ENCODE measurements at places on chromosomes 5 and 9. TPM values are rescaled to one million over a fixed set of nuclear protein-coding genes. Genes with fewer than 3 reads are reported as not detected.

DNA sequence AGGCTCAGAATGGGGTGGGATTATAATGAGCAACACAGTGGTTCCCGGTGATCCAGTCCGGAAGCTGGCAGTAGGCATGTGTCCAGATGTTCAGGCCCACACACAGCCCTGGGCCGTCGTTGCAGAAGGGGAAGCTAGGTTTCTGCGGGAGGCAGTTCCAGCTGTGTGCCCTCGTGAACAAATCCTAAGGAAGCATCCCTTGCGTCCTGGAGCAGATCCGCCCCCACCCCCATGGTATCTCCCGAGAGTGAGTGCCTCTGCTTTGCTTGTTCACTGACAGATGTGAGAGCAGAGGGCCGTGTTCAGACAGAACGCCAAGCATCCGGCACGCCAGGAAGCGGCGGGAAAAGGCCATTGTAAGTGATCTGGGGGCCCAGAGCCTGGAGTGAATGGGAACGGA, 104.8 kb downstream of the PDE6A start:
- DNase-seq: no peak

DNA sequence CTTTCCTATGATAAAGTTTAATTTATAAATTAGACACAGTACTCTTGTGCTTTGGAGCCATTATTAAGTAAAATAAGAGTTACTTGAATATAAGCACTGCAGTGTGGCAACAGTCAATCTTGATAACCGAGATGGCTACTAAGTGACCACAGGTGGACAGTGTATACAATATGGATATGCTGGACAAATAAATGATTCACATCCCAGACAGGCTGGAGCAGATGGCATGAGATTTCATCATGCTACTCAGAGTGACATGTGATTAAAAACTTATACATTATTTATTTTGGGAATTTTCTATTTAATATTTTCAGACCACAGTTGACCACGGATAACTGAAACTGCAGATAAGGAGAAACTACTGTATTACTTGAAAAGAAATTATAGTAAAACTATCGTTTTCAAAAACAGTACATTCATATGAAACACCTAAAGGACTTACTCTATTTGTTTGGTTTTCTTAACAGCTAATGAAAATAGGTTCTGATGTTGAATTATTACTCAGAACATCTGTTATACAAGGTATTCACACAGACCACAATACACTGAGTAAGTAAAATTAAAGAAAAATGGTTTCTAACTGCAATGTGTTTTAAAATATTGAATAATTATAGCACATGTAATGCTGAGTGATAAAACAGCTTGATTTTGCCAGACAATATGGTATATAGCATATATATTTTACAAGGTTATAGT, 16.0 kb downstream of the LYRM7 start:
- DNase-seq: no peak

- DNase-seq: no peak
These were observed 15.6 kb downstream of the SPARC start for GRCh38 chr5:151670953-151671636.

SPINK13 gene
- total RNA-seq: not detected

IQGAP2 gene
- total RNA-seq: 17.2 TPM

C9 gene
- not detected for total RNA-seq

TMEFF1 gene
- 69.1 TPM for total RNA-seq

- no peak for DNase-seq
These were observed 18.3 kb upstream of the PHYHD1 start for GRCh38 chr9:128902351-128903078.

DNA sequence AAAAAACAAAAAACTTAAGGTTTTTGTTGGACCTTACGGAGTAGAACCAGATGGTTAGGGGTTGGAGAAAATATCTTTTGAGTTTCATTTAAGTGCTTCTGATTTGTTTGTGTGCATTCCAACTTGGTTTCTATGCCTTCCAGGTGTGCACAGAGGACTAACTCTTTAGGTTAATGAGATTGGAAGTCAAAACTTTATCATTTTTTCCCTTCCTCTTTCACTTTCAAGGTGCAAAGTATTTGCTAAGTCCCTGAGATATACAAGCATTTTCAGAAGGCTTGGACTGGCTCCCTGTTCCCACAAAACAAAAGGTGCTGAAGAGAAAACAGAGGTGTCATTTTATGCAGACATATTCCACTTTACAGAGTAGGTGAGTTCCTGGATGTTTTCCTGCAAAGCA, 30.3 kb upstream of the CER1 start:
- no peak for DNase-seq

- no peak for DNase-seq
These were observed 18.0 kb upstream of the JADE2 start for GRCh38 chr5:134507452-134507851.

ENTPD8 gene
- total RNA-seq: 2.7 TPM

- DNase-seq: no peak
These were observed 8.7 kb downstream of the PDLIM4 start for GRCh38 chr5:132266031-132266835.

GRCh38 chr9:95075700-95076099, 241.8 kb downstream of the FANCC start:
- no peak for DNase-seq

DNA sequence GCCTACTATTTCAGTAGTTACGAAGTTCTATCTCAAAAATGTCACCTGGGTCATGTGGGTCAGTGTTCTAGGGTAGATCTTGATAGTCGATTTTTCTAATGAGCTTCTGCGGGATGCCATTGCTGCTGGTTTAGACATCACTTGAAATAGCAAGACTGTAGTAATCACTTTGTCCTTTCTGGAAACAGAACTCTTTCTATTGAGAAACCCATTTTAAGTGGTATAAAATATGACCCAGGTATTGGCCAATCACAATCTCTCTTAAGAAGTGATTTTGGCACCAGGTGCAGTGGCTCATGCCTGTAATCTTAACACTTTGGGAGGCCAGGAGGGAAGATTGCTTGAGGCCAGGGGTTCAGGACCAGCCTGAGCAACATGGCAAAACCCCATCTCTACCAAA, 17.6 kb downstream of the ARRDC3 start:
- DNase-seq: no peak

GRCh38 chr5:43833961-43834360, 231.0 kb downstream of the NNT start:
- no peak for DNase-seq

GCNT4 gene
- 3.3 TPM for total RNA-seq

DNA sequence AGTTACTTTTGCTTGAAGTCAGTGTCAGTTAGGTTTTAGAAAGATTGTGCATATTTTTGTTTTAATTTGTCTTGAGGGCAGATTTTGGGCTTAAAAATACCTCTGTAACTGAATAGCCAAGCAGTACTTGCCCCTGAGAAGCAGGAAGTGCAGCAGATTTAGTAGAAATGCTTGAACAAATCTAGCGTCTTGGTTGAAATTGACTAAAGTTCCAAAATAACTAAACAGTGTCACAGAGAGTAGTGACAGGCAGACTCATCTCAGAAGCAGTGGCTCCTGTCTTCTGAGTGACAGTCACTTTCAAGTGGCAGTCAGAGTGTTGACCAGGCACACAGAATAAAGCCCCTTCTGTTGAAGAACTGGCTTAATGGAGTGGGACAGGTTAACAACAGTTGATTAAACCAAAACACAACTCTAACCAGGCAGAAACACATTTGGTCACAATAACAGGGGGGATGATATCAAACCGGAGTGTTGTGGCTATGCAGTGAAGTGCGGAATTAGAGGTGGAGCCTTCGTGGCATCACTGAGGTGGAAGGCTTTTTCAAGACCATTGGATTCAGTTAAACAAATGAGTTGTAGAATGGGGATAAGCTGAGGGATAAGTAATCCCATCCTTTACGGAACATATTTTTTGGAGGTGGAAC, 29.1 kb downstream of the TRIO start:
- no peak for DNase-seq

GRCh38 chr5:94094793-94095441, 353.5 kb upstream of the POU5F2 start:
- DNase-seq: no peak

DNA sequence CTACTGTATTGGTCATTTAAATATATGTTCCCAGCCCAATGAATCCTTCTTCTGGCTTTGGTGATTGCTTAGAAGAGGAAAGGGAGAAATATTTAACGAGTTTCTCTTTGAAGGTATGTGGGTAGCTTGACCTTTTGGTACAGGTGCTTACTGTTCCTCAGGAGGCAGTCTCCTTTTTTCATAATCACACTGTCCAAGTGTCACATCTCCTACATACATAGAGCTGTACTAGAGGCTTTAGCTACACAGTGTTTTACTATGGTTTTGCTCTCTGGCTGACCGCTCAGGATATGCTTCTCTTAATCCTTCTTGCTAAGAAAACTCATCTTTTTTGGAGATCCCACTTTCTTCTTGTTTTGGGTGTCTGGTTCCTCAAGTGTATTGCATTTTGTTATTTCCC, 6.9 kb downstream of the ERBIN start:
- no peak for DNase-seq

DMRT3 gene
- total RNA-seq: 0.53 TPM

GRCh38 chr9:89433826-89434225, 64.1 kb downstream of the SEMA4D start:
- DNase-seq: no peak

DNA sequence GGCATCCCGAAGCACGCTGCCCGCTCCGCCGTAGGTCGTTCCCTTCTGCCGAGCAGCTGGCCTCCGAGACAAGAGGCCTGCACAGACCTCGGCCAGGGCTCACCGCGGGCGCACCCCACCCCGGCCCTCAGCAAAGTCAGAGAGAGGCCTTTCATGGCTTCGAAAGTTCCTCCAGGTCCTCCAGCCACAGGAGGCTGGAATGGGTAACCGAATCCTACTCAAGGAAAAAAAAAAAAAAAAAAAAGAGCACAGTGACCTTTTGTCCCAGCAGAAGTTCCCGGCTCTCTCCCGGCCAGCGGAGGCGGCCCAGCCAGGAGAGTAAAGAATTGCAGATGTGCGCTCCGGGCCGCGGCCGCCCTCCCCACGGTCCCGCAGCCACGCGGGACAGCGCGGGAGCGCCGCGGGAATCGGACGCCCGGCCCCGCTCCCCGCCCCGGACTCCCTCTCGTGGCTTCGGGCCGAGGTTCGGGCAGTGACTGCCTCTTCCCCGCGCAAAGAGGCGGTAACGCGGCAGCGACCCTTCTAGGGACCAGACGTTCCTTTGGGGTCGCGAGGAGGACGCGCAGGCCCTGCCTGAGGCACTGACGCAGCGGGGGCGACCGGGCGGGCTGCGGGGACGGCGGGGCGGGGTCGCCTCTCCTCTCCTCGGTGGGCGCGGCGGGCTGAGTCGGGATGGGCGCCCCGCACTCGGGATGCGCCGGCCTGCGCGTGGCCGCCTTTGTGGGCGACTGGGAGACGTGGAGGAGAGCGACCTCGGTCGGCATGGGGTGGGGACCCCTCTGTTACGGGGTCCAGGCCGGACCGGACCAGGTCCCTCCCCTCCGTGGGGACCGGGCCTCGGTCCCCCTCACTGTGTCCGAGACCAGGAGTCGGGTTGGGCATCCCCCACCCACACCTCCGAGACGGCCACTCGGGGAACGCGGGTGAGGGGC, 754 bp downstream of the GFPT2 start:
- no peak for DNase-seq

Data from progenitor cell of endocrine pancreas (in vitro differentiated cells).